Retina (tissue), 1 donor: ENCODE measurements at places on chromosomes 13 and 19.

GRCh38 chr13:113421673-113422270 is 31.5 kb downstream of the ADPRHL1 start:
- no peak for DNase-seq

DNA sequence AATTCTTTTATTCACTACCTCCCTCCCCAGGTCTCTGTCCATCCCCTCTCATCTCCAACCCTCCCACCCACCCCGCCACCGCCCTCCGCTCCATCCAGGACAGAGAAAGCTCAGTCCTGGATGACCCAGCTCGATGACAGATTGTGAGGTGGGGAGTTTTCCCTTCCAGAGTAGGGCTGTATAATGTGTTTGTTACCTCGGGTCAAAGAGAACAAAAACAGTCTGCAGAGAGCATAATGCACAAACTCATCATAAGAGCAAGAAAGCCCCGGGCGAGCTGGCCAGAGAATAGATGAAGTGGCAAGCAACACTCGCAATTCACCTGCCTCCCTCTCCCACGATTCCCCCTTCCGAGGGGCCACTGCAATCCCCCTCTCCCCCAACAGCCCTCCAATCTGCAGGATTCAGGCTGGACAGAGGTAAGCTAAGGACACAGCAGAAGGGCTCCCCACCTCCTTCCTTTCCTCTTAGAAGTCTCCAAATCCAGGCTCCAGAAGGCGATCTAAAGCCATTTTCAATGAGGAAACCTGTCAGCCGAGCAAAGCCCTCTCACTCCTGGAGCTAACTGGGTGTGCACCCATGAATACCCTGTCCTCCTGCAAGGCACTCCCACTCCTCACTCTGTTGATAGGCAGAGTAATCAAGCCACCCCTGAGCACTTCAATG is 2.6 kb downstream of the CACNA1A start:
- DNase-seq = no peak

- DNase-seq = peak; percentile 41
Observed at GRCh38 chr19:18646535-18647370, 9.9 kb downstream of the KLHL26 start.

GRCh38 chr19:29678484-29679106 is 13.3 kb downstream of the PLEKHF1 start:
- no peak for DNase-seq

GRCh38 chr19:29505097-29505824 is 20.5 kb upstream of the VSTM2B start:
- DNase-seq = no peak

- peak; percentile 77 for DNase-seq
Observed at GRCh38 chr19:45528744-45529419, 21.6 kb downstream of the VASP start.

DNA sequence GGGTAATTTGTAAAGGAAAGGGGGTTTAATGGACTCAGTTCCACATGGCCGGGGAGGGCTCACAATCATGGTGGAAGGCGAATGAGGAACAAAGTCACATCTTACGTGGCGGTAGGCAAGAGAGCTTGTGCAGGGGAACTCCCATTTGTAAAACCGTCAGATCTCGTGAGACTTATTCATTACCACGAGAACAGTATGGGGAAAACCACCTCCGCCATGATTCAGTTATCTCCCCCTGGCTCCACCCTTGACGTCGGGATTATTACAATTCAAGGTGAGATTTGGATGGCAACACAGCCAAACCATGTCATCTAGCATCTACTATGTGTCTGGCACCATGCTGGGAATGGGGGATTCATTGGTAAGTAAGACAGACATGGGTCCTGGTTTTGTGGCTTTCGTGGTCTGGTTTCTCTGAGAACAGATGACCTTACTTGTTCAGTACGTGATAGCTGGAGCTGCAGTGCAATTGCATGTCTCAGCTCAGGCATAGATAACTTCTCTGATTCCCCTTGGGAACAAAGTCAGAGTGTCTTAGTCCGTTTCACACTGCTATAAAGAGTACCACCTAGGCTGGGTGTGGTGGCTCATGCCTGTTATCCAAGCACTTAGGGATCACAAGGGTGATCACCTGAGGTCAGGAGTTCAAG is 8.3 kb downstream of the ZNF554 start:
- no peak for DNase-seq

DNA sequence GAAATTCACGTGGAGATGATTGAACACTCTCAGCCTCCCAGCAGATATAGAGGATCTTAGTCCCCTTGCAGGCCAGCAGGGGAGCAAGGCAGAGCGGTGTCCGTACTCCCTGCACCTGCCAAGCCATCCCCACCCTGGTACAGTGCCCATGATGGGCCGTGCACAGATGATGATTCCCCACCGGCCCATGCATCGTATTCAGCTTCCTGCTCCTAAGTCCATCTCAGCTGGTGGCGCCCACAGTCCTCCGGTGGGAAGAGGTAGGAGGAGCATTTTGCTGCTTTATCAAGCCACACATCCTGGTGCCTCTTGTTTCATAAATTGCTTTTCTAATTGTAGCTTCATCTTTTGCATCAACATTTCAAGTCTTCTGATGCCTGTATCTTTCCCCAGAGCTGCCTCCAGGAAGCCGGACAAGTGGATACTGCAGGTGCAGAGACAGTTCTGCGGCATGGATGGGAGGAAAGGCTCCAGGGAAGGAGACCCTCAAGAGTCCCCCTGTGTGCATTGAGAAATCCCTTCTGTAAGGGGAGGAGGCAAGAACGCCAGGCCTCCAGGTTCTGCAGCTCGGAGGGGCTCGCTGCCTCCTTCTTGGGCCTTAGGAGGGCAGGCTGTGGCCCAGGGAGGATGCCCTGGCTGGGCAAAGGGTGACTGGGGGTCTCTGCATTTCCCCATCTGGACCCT is 55.3 kb downstream of the F2RL3 start:
- no peak for DNase-seq

- DNase-seq = no peak
Observed at GRCh38 chr13:31038834-31039552, 106.5 kb downstream of the TEX26 start.

DNA sequence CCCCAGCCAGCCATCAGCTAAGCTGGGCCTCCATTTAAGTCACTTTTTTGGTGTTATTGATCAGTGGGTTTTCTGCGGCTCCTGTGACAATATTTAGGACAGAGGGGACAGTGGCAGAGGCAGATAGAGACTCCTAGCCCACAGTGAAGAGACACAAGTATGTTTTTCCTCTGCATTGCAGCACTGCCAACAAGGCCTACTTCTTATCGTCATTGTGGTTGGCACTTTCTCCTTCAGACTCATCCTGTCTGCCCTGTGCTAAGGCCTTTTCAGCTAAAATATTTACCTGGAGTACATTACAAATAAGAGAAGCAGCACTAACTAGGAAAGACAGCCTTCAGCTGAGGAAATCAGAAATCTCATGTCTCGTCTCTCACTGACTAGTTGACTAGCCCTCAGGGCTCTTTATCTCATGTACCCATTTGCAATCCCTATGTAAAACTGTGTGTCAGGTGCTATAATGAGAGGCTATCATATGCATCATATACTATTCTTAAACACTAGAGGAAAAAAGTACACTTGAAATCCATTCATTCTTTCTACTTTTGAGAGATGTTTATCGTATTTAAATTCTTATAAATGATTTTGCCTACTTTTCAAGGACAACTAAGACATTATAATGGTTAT is 62.2 kb downstream of the ZAR1L start:
- no peak for DNase-seq

DNA sequence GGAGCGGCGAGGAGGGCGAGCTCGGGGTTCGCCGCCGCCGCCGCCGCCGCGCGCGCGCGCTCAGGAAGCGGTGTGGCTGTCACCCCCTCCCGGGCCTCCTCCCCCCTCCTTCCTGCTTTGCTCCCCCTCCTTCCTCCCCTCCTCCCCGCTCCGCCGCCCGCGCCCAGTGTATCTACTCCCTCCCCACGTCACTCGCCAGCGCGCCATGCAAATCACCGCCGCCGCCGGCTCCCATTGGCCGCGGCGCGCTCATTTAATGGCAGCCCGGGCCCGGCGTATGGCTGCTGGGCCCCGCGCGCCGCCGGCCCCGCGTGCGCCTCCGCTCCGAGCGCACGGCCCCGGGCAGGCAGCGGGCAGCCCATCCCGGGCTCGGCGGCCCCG is 335 bp upstream of the SOX1 start:
- no peak for DNase-seq

DNA sequence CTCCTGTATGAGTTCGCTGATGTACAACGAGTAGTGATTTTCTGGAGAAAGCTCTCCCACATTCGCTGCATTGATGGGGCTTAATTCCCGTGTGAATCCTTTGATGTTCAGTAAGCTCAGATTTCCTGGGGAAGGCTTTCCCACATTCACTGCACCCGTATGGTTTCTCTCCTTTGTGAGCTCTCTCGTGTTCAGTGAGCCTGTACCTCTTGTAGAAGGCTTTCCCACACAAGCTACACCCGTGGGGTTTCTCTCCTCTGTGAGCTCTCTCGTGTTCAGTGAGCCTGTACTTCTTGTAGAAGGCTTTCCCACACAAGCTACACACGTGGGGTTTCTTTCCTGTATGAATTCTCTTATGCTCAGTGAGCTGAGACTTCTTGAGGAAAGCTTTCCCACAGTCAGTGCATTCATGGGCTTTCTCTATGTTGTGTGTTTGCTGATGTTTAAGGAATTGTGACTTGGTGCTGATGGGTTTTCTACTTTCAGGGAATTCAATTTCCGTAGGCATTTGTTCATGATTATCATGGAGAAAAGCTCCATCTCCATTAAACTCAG is 3.5 kb upstream of the ZNF577 start:
- peak; percentile 20 for DNase-seq

GRCh38 chr19:12596485-12596884 is 14.1 kb downstream of the ZNF490 start:
- no peak for DNase-seq

GRCh38 chr13:114230117-114230516 is 4.6 kb upstream of the CDC16 start:
- DNase-seq = no peak

- DNase-seq = no peak
Observed at GRCh38 chr13:70424928-70425327, 316.7 kb upstream of the KLHL1 start.

DNA sequence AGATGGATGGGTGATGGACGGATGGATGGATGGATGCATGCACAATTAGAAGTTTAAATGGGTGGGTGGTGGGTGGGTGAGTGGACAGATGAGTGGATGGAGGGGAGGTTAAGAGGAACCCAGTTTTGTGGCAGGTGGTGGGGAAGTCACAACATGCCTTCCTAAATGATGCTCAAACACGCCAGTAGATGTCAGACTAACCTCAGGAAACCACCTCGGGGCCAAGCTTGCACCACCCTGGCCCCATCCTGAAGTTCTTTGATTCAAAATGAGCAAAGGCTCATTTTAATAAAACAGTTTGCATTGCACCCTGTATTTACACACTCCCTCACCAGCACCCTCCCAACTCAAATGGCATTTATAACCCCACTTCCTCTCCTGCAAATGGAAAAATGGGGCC is 91.4 kb upstream of the CACNA1A start:
- peak; percentile 69 for DNase-seq

DNA sequence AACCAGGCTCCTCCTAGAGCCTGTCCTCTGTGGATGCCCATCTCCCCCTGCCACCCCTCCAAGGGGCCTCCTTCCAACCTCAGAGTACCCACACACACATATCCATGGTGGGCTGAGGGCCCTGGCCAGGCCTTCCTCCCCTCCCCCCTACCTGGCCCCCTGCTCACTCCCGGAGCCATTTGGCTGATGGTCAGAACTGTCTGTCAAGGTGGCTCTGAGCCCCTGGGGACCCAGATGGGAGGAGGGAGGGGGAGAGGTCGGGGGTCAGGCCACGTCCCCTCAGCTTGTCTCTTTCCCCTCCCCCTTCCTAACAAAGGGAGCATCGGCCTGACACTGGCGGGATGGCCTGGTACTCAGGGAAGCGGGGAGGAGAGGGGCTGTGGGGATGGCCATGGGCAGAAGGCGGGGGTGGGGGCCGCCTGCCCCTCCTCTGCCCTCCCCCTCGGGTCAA is 18.7 kb upstream of the POU2F2 start:
- peak; percentile 80 for DNase-seq

DNA sequence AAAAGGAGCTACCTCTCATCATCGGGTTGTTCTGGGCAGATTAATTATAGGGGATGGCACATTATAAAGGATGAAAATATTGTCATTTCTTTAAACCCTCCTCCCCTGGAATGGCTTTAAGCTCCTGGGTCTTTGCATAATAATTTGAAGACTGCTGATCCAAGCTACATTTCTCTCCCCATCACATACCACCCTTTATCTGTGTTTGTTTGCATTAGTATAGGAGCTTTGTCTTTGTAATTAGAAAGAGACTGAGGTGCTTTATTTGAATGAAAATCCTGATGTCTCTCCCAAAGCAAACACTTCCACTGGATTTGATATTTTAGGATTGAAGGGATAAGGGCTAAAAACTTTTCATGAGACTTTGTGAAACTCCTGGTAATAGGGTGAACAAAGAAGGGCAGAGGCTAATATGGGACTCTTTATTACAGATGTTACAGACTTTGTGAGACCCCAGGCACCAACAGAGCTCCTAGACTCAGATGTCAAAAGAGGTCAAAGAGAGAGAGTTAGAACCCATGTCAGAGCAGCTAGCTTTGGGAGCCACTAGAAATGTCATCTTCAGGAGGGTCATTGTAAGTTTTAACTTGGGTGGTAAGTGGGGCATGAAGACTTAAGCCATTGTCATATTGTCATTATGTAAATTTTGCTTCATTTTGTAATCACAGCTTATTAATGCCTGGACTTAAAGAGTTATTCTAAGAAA is 75.3 kb upstream of the RXFP2 start:
- no peak for DNase-seq

GRCh38 chr13:40389081-40389641 is 277.3 kb downstream of the FOXO1 start:
- DNase-seq = peak; percentile 45

DNA sequence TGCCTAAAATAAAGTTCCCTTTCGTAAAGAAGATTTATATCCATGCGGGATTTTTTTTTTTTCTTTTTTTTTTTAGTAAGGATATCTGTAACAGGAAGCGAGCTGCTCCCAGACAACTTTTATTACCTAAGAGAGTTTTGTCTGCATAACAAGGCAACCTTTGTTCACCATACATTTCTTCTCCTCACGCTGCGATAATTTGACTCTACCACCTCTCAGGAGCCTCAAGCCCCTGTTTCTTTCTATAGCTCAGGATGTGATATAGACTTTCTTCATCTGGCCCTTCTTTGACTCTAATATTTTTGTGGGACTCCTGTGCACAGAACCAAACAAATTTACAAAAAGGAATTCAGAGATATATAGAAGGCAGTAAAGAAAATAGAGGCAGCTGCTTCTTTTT is 1053.7 kb upstream of the SPRY2 start:
- no peak for DNase-seq

GRCh38 chr19:12841094-12841493 is 2.8 kb downstream of the MAST1 start:
- DNase-seq = peak; percentile 85

GRCh38 chr13:29805994-29806979 is 44.1 kb downstream of the UBL3 start:
- DNase-seq = no peak

- DNase-seq = no peak
Observed at GRCh38 chr19:38900743-38901190, 998 bp downstream of the NFKBIB start.
